ENCODE measurements at places on chromosomes 5 and 9.
A peak's percentile ranks its signal among the peaks of the same experiment; 100 is the strongest.

GRCh38 chr9:134628354-134628736, 13.3 kb upstream of the COL5A1 start:
- no peak for DNase-seq

GRCh38 chr5:68352166-68352565, 136.6 kb downstream of the PIK3R1 start:
- DNase-seq, result no peak

GRCh38 chr9:24041160-24041690, 215.2 kb upstream of the ELAVL2 start:
- DNase-seq, result no peak

DNA sequence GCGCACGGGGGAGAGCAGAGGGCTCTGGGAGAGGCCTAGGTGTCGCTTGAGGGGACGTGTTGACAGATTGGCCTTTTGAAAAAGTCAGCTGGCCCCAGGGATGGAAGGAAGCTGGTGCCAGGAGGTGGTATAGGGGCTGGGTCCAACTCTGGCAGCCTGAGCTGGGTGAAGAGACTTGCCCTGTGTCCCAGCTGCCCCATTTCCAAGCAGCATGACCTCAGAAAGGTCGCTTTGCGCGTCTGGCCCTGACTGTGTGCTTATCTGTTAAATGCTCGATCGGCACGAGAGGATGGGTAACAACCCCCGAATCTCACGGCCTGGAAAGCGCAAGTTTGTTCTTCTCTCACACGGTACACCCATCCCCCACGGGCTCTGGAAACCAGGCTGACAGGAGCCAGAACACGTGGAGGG, 31.2 kb upstream of the LAMC3 start:
- no peak for DNase-seq

- DNase-seq, result no peak
Observed at GRCh38 chr5:60633341-60633740, 66.6 kb downstream of the DEPDC1B start.

GRCh38 chr5:72523960-72524582, 16.9 kb upstream of the ZNF366 start:
- no peak for DNase-seq

DNA sequence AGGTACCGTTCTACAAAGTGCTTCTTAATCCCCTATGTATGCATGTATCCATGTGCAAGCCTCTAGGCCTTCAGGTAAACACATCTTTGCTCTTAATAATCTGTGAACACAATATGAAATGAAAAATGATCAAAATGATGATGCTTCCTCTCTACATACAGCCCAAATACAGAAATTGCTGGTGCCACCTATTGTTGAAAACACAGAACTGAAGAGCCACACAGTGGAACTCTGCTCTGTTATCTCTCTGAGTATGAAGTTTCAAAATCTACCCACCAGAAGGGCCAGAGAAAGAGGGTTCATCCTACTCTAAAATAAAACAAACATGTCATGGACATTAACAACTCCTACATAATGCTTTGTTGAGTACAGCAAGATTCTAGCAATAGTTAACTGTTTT, 71.3 kb downstream of the GLIS3 start:
- DNase-seq, result no peak

GRCh38 chr9:110977259-110977709, 61.0 kb downstream of the LPAR1 start:
- DNase-seq, result no peak

- no peak for DNase-seq
Observed at GRCh38 chr5:16528382-16529110, 62.9 kb upstream of the ZNF622 start.

DNA sequence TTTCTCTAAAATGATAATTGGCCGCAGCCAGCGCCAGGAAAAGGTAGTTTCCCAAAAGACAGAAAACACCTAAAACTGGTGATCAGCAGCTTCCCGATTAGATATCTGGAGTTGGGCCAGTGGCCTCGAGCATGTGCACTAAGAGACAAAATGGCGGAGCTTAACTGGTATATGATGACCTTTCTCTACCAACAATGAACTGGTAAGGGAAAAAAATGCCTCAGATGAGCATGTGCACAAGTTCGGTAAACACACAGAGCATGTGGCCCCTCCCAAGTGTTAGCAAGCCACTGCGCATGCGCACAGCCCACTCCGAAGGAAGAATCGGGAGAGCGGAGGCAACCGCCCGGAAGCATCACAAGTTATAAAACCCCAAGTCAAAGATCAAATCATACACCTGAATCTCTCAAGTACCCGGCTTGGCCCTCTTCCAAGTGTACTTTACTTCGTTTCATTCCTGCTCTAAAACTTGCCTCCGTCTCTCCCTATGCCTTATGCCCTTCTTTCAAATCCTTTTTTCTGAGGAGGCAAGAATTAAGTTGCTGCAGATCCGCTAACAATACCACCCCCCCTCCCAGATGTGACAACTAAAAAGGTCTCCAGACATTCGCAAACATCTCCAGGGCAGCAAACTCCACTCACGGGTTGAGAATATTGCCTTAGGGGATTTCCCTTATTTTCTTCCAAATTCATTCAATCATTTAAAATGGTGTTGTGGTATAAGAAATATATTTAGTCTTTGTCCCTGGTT, 15.0 kb upstream of the PTBP3 start:
- DNase-seq, result peak; percentile 33

DNA sequence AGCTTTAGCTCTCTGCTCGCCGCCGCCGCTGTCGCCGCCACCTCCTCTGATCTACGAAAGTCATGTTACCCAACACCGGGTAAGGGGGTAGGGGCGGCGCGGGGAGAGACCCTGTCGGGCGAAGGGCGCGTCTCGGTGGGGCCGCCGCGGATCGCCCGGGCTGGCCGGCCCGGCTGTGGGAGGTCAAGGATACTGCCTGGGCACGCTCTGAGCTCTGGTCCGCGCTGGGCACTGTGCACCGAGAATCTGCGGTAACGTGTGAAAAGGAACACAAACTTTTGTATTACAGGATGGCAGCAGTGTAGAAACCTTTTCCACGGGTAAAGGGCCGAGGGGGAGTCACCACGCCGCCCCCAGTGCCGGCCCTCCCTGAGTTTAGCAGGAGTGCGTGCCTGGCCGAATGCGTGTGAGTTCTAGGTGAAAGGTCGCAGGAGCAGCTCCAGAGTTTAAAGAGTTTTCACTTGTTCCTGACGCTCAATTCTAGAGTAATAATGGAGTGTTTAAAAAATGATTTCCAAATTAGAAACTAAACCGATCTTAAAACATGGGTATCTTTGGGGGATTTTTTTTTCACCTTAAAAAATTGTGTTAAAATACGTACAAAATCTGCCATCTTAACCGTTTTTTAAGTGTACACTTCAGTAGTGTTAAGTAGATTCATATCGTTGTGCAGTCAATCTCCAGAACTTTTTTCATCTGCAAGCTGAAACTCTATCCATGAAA, at the start of gene HSDL2:
HSDL2 (plus strand) TSS at position 7 of the 723 bp plus-strand sequence; CDS start at position 63, 56 bp downstream.
- DNase-seq, result no peak

GRCh38 chr5:61055434-61056006, 106.7 kb downstream of the SMIM15 start:
- DNase-seq, result no peak

- no peak for DNase-seq
Observed at GRCh38 chr9:136942112-136942880, 2.2 kb downstream of the FBXW5 start.

GRCh38 chr5:77181596-77182304, 28.7 kb upstream of the PDE8B start:
- DNase-seq, result no peak

- DNase-seq, result no peak
Observed at GRCh38 chr9:125990793-125991220, 243.6 kb downstream of the PBX3 start.

DNA sequence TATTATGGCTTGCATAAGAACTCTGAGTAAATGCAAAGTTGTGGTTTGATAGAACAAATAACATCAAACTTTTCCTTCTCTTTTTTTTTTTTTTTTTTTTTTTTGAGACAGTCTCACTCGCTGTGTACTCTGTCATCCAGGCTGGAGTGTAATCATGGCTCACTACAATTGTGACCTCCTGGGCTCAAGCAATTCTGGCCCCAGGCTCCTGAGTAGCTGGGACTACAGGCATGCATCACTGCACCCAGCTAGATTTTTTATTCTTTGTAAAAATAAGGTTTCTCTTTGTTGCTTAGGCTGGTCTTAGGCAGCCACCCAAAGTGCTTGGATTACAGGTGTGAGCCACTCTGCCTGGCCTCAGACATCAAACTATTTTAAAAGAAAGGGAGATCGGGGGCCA, 19.0 kb upstream of the PTGER4 start:
- DNase-seq, result no peak

- no peak for DNase-seq
Observed at GRCh38 chr9:96169484-96169883, 132.5 kb downstream of the HSD17B3 start.

GRCh38 chr5:62960781-62961180, 382.2 kb downstream of the LRRC70 start:
- no peak for DNase-seq

DNA sequence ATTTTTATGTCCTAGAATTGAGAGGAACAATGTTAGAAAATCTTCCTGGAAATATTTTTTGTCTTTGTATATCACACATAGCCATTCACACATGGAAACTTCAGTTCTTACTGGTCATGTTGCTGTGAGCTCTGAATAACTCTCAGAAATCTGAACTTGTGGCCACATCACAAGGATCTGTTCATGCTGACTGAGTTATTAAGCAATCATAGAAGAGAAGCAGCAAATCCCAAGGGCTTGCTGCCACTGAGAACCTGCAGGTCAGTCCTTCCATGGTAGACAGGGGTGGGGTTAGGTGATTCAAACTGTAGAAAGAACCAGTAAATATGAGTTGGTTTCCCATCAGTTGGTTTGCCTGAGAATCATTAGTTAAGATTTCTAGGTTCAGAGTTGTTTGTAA, 27.6 kb downstream of the SGCD start:
- DNase-seq, result no peak

- DNase-seq, result no peak
Observed at GRCh38 chr5:50881407-50881806, 215.0 kb downstream of the PARP8 start.

- no peak for DNase-seq
Observed at GRCh38 chr9:135297456-135298075, 182.0 kb upstream of the PPP1R26 start.

DNA sequence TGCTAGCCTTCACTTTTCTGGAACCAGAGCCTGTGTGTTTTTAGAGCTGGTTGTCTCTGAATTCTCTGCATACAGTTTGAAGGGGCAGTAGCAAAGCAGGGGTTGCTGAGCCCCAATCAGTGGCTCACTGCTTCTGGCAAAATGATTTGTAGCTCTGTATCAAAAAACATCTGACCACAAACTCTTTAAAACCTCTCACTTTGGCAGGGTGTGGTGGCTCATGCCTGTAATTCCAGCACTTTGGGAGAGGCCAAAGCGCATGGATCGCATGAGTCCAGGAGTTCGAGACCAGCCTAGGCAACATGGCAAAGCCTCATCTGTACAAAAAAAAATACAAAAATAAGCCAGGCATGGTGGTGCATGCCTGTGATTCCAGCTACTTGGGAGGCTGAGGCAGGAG, 28.3 kb upstream of the APC start:
- no peak for DNase-seq

DNA sequence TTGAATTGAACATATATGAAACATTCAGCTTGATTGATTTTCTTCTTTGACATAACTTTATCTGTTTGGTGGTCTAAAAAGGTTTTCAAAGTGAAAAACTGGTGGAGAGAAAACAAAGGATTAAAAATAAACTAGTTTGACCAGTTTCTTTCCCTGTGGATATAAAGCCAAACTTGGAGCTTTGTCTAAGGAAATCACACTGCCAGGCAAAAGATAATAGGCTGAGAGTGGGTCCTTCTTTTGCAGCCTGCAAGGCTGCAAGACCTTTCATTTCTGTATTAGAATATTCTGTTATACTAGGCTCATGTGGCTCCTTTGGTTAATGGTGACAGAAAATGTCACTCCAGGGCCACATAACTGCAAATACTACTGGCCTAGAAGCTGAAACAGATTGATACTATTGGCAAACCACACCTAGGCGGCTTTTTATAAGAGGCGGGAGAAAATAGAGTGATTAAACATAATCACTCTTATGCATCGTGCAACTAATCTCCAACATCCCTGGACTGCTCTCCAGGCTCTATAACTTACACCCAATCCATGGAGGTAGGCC, 129.1 kb upstream of the ZNF462 start:
- no peak for DNase-seq
